NCI-H1048 (cell line): ENCODE measurements at places on chromosomes 7 and 10.

- no peak for DNase-seq
These were observed 37.6 kb downstream of the PITRM1 start for GRCh38 chr10:3135006-3135405.

- no peak for DNase-seq
These were observed 166.9 kb upstream of the WDR11 start for GRCh38 chr10:120684226-120684625.

GRCh38 chr7:82722946-82723345 is 279.4 kb upstream of the CACNA2D1 start:
- no peak for DNase-seq

GRCh38 chr10:78229489-78229888 is 195.8 kb downstream of the RPS24 start:
- no peak for DNase-seq

DNA sequence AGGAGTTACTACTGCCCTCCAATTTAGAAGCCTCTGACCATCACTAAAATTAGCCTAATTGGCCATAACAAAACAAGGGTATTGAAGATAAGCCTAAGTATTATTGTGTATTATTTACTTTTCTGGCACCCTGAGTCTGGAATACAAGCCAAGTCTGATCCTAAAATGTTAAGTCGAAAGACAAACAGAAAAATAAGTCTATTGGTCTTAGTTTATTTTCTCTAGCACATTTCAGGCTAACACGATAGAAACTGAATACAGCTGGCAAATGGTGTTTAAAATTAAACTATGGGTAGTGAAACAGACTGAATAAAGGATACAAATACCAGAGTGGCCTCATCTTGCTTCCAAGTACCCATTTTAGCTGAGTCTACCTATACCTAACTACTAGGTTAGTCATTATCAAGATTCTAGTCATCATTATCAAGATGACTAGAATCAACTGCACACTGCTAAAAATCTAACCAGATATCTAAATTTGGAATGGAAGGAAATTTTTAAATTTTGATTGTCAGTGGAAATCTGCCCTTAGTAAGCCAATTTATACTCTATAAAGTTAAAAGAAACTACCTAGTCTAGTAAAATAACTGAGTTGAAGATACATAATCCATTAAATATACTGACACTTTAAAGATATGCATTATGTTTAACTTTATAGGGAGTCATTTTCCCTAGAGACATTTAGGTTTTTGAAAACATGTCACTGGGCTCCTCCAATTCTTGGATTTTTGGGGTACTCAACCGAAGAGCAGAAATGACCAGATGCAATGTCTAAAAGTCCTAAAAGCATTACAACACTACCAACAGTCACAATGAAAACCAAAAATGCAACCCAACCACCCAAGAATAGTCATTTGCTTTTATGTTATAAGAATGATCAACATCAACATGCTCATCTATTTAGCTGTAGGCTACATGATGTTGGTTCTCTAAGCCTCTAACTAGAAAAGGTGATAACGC is 80.9 kb downstream of the NT5C2 start:
- DNase-seq: no peak

DNA sequence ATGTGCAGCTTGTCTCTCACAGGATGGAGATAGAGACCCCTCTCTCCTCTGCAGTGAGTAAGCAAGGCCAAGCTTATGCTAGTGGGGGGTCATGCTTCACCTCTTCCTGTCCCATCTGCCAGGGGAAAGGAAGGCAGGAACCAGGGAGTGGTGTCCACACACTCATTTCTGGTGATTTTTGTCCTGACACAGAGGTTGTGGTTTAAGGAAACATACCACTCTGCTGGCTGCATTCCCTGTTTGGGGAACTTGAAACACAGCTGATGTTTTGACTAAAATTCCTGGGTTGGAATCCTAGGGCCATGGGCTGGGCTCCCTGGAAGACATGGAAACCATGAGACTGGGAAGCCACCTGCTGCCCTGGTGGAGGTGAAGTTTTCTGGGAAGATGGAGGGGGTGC is 21.4 kb downstream of the C10orf120 start:
- DNase-seq: no peak

GRCh38 chr7:142089035-142089434 is 22.5 kb upstream of the MGAM2 start:
- no peak for DNase-seq

- DNase-seq: no peak
These were observed 3.1 kb downstream of the FZD1 start for GRCh38 chr7:91267171-91267955.

DNA sequence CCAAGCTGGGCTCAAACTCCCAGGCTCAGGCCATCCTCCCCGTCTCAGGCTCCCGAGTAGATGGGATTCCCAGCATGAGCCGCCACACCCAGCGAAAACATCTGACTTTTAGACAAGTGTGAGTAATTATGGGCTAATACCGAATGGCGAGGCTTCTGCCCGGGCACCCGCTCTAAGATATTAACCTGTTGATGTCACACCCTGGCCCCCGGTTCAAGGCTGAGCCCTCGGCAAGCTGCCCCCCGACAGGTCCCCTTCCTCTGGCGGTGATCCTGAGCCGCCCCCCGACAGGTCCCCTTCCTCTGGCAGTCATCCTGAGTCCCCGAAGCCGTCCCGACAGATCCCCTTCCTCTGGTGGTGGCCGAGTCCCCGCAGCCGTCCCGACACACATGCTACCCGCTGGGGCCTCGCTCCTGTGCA is 5.2 kb downstream of the PSMG3 start:
- no peak for DNase-seq

DNA sequence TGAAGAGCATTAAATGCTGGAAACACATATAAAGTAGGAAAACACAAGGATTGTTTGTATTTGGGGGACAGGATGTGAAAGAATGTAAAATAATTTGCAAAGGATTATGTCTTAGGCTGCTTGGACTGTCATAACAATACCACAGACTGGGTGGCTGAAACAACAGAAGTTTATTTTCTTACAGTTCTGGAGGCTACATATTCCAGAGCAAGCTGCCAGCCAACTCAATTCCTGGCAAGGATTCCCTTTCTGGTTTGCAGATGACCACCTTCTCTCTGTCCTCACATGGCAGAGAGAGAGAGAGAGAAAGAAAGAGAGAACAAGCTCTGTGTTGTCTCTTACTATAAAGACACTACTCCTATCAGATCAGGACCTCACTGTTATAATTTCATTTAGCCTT is 8.8 kb upstream of the LAMB4 start:
- no peak for DNase-seq

- DNase-seq: no peak
These were observed 92.0 kb downstream of the ABCA13 start for GRCh38 chr7:48263311-48263650.

DNA sequence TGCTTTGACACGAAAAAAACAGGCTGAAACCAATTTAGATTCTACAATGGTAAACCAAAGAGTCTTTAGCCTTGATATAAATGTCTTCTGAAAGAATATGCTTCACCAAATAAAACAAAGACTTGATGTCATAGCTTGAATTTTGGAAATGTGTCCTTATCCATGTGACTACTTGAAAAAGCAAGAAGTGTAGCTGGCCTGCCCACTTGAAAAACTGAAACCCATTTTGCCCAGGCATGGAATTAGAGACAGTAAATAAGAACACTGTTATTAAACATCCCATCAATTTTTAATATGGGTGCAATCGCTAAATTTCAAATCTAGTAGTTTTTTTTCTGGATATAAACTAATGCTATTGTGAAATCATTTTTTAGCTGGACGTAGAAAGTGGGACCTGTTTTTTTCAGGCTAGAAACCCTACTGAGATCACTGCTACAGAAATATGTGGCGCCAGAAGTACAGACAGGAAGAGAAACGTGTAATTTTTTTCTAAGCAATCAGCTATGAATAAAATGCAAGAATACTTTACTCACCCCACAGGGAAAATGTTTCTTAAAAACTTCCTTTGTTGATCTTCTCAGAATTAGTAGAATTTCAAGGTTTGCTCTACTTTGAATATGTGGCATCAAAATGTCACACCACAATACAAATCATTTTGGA is 56.7 kb downstream of the PIP4K2A start:
- no peak for DNase-seq

DNA sequence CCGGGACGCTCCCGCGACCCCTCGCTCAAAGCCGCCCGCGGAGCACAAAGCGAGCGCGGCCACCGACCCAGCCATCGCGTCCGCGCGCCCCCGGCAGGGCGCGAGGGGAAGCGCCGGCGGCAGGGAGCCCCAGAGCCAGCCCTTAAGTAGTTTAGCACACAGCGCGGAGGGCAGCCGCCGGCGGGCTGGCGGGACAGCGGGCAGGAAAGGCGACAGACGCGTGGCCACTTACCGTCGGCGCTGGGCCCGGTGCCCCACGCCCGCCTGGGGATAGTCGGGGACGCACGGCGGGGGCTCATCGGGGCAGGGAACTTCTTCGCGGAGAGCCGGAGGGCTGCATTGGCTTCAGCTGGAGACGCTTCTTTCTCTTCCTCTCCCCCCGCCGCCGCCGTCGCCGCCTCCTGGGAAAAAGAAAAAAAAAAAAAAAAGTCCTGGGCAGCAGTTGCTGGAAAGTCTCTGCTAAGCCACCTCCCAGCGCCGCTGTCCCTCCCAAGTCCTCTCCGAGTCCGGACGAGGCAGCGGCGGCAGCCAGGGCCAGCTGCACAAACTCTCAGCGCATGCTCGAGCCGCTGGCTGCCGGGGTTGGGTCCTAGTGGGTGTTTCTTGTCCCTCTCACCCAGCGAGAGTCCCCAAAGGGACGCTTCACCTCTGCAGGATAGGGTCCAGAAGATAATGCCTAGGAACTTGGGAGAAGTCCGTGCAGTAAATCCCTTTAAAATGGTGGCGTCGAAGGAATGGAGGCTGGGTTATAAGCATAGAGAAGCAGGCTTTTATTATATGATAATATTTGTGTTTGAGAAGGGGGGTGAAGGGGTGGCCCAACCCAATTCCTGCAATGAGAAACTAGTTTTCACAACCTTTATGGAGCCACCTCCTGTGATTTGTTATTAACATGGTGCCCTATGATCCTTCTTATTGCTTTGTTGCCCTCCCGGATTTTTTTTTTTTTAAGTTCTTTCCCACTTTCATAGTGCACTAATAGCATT is at the start of gene TSPAN12:
TSS of gene TSPAN12 (minus strand) at position 557 of the 986 bp plus-strand sequence. CDS start 1,381 bp downstream, outside the sequence.
- DNase-seq: peak; percentile 23

DNA sequence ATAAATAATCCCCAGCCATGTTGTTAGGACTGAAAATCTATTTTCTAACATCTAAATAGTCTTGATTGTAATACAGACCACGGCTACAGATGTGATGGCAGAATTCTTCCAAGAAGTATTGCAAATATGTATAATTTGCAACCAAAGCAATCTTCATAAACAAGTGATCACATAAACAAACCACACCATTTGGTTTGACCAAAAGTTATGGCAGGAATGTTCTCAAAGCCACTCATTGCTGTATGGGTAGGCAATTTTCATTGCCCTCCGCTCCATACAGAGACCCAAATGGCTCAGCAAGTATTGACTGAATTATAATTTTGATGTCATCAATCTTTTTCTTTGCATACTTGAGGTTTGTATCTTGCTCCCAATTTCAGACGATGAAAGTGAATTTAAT is 19.0 kb upstream of the RHOBTB1 start:
- DNase-seq: no peak

GRCh38 chr7:45654341-45654740 is 80.2 kb downstream of the ADCY1 start:
- no peak for DNase-seq

DNA sequence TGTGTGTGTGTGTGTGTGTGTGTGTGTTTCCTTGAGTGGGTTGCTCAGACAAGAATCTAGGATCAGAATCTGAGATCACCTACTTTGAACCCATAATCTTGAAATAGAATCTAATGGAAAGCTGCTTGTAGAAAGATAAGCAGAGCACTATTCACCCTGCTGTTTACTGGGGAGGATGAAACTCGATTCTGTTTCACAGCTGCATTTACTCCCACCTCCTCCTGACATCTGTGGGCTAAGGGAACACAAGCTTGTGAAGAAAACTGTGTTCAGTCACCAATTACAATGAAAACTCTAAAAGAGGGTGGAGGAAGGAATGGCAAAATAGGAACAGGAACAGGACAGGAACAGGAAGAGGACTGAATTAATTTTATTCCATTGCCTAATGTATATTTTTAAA is 269.5 kb downstream of the TSPAN12 start:
- DNase-seq: no peak

GRCh38 chr10:91416339-91416855 is 6.3 kb downstream of the HECTD2 start:
- DNase-seq: no peak

- DNase-seq: no peak
These were observed 170.1 kb downstream of the ARHGAP12 start for GRCh38 chr10:31758495-31758894.

DNA sequence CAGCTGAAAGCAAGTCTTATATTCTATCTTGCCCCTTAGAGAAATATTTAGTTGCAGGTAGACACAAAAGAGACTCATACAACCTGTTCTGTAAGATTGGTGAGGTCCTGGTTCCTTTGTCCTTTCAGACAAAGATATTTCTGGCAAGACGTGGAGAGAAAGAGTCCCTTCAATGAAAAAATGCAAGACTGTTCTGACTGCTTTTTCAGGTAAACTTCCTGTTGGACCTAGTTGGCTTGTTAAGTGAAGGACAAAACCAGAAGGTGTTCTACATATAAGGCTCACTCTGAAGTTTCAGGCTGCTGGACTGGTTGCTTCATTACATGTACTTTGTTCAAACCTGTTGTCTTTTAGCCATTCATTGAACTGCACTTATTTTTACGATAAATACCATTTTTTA is 119.0 kb upstream of the PTPRZ1 start:
- DNase-seq: no peak

DNA sequence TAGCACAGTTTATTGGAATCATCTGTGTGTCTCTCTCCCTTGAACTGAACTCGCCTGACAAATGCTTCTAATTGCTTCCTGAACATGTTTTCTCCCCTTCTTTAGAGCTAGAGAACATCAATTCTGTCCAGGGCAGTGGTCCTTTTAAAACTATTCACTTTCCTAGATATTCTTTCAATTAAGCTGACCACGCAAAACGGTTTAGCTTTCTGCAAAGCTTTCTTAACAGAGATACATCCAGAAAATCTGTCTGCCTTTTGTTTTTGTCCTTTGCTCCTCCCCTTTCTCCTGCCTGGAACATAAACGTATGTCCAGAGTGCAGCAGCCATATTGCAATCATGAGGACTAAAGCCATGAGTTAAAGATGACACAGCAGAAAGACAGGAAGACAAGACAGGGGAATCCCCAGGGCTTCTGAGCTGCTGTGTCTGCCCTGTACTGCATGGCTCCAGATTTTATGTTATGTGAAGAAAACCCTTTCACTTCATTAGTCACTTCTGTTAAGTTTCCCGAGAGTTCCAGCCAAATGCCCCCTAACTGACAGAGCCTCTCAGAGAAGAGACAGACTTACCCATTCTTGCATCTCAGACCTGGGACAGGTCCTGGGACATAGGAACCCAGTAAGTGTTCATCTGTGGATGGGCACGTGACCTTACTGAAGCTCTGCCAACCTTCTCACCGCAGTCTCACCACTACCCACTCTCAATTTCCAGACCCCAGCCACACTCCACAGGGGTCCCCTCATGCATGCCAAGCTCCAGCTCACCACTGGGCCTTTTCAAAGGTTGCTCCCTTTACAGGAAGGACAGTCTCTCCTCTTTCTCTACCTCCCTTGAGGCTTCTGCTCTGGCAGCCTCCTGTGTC is 35.0 kb upstream of the CPXM2 start:
- DNase-seq: no peak

DNA sequence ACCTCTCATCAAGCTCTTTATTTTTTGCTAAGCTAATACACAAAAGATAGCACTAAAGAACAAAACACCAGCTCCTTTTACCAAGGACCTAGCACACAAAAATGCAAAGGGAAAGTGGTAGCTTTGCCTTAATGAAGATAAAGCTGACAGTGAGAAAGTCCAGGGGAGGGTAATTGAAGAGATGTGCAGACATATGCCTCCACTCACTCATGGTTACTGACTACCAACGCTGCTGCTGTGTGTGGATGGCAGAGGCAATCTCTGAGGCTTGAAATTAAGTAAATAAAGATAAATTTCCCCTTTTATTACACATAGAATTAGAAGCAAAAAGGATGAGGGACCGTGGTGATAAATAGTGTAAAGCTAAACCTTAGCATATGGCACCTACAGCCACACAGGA is 87.0 kb downstream of the HGF start:
- DNase-seq: no peak
